ENCODE measurements at places on chromosomes 5 and 9.

DNA sequence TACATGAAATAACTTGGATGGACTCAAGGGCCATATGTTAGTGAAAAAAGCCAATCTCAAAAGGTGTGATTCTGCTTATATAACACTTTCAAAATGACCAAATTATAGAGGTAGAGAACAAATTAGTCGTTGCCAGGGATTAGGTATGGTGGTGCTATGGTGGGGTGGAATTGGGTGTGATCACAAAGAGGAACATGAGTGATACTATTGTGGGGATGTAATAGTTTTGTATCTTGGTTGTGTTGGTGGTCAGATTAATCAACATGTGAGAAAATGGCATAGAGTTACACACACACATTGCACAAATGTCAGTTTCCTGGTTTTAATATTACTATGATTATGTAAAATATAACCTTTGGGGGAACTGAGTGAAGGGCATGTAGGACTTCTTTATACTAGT lies 31.9 kb downstream of the CAMK4 start:
- no peak for DNase-seq

DNA sequence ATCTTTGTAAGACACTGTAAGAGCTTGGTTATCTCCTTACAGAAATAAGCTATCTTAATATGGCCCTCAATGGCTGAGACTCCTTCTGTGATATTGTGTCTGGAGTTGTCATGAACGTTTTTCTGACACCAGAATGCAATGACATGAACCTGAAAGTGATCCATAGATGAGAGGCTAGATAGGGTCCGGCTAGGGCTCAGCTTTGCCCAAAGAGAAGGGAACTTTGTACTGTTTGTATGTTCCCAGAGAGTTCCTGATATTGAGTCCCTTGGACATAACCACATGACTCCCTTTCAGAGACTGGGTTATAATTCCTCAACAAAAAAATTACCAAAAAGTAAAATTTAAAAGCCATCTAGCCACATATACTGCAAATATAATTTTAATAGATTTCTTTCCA lies 575.8 kb upstream of the CLINT1 start:
- DNase-seq = no peak

DNA sequence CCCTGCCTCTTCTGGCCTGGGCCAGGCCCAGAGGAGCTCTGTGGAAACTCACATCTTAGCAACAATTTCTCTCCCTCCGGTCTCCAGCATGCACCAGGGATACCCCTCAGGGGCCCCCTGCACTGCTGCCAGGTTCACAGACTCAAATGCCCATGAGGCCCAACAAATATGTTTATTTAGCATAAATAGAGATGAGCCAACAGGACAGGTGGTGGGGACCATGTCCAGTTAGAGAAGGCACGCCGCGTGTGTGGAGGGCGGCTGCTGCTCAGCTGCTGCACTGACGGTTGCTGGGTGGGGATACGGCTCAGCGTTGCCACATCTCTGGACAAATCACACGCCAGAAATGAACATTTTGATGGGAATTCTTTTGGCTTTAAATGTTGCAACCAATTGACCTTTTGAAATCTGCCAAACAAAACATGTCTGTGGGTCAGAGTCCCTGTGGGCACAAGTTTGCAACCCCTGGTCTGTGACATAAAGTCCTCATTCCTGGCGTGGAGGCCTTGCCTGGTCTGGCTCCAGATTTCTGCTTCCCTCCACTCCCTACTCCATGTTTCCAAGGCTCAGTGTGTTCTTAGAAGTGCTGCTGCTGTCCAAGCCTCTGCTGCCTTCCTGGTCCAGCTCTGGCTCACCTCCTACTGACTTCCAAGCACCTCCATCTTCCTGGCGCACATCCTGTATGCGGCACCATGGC lies 88.9 kb downstream of the AMBP start:
- no peak for DNase-seq

DNA sequence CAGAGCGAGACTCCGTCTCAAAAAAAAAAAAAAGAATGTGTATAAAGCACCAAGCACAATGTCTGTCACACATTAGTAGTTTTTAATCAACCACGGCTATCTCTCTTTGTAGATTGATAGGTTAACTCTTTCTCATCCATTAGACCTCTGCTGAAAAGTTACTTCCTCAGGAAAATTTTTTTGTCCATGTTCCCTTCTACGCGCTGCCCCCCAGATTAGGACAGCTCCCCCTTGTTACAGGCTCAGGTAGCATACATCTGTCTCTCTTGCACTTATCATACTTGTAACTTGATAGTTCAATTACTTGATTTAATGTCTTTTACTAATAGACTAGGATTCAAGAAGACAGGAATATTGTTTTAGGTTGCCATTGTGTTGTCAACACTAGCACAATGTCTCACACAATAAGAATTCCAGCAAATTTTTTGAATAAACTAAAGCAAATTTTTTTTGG lies 1.5 kb downstream of the SPDL1 start:
- no peak for DNase-seq

GRCh38 chr5:135436951-135437418 lies 10.2 kb downstream of the DCANP1 start:
- no peak for DNase-seq

DNA sequence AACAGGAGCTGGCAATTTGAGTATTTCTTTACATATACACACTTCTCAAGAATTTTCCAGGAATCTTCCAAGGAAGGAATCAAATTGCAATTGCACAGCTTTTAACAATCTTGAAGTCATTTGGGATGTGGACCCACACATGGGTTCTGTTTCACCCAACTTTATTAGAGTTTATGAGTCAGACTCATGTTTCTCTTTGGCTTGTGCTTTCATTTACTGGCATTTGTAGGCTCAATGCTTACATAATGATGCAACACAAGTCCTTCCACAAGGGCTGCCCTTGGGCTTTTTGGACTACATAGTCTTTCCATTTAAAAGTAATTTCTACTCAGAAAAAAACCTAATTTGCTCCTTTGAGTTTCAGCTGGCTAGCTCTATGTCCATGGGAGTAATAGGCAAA lies 4.6 kb upstream of the CDC37L1 start:
- no peak for DNase-seq

GRCh38 chr5:84614906-84615305 lies 230.2 kb upstream of the EDIL3 start:
- no peak for DNase-seq

GRCh38 chr5:10220248-10220647 lies 29.4 kb downstream of the ATPSCKMT start:
- no peak for DNase-seq

GRCh38 chr5:117679046-117679445 lies 1104.4 kb upstream of the SEMA6A start:
- no peak for DNase-seq

- no peak for DNase-seq
Measured at GRCh38 chr5:72079288-72079687, 28.0 kb upstream of the MAP1B start.

- no peak for DNase-seq
Measured at GRCh38 chr5:15620501-15620900, 120.5 kb downstream of the FBXL7 start.

DNA sequence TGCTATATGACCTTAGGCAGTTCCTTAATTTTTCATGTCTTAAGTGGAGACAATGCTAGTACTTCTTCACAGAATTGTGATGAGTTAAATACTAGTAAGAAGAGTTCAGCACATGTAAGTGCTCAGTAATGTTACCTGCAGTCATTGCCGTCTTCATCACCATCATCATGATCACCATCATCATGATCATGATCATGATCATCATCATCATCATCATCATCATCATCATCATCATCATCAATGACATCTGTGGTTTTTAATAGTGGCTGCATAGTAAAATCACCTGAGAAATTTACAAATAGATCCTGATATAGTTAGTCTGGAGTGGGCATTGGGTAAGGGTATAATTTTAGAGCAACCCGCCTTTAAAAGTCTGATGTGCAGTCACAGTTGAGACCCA lies 14.7 kb upstream of the PALM2AKAP2 start:
- DNase-seq = no peak

- no peak for DNase-seq
Measured at GRCh38 chr5:63131626-63132285, 553.1 kb downstream of the LRRC70 start.

DNA sequence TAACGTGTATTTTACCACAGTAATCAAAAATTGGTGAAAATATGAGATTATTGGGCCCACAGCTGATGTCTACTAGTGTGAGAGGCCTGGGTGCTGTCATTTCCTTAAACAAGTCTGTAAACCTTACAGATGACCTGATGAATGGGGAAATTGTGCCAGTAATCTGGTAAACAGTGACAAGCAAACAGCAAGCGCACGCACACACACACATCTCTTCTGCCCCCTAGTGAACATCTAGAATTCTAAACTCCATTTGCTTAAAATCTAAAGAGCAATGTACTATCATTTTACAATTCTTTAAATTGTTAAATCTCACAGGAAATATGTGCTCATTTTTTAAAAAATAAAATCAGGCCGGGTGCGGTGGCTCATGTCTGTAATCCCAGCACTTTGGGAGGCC lies 7.5 kb upstream of the RAPGEF1 start:
- DNase-seq = no peak

GRCh38 chr9:26605367-26605766 lies 287.2 kb downstream of the CAAP1 start:
- no peak for DNase-seq

GRCh38 chr9:89600831-89601230 lies 4.0 kb upstream of the GADD45G start:
- no peak for DNase-seq

DNA sequence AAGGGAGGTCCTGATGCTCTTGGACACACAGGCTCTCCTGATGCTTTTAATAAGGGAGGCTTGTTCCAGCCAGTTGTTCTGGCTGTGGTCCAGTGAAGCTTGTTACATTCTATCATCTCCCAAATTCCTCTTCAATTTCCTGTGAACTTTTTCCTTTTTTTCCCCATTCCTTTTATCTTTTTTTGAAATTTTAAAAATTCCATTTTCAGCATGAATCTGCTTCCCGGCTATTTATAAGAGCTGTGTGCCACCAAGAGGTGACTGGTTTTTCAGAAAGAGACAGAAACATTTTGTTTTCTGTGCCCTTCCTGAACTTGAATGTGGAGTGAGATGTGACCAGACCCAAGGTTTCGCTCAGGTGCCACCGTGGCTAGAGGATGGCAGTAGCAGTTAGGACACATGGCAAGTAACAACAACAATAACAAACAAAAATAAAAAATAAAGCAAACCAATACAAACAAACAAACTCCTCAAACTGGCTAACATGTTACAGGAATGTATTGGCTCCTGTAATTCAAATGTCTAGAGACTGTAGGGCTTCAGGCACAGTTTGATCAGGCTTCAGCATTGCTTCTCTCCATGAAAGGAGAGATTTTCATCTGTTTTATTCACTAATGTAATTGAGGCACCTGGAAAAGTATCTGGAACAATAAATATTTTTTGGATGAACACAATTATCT lies 121.1 kb downstream of the BOD1 start:
- no peak for DNase-seq

- no peak for DNase-seq
Measured at GRCh38 chr5:156971848-156972525, 9.0 kb upstream of the TIMD4 start.

GRCh38 chr9:14722391-14723035 lies at the start of gene CER1:
Gene CER1, minus strand, starts transcription at chr9:14722733. Its CDS starts 61 bp downstream, at chr9:14722672.
- no peak for DNase-seq

- DNase-seq = no peak
Measured at GRCh38 chr9:135166565-135166964, 79.1 kb downstream of the OLFM1 start.

DNA sequence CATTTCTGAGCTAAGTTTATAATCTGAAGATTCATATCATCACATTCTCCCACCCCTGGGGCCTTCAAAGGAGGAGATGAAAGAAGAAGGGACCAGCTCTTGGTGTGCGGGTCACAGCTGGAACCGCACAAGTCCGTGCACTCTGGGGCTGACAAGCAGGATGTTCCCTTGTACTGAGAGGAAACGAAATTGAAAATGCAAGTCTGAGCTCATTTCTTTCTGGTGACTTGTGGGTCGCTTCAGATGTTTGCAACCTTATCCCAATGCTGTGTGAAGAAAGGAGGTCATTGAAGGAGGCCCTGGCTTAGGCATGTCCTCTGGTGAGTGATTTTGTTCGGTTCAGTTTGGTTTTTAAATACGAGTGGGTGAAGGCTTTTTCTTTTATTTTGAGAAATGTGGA lies 59.6 kb downstream of the C9orf152 start:
- peak; percentile 9 for DNase-seq

GRCh38 chr5:158521995-158522394 lies 577.7 kb downstream of the EBF1 start:
- no peak for DNase-seq

GRCh38 chr5:675871-676698 lies 17.1 kb downstream of the TPPP start:
- DNase-seq = no peak

- no peak for DNase-seq
Measured at GRCh38 chr5:10990634-10991033, 229.6 kb upstream of the DAP start.

DNA sequence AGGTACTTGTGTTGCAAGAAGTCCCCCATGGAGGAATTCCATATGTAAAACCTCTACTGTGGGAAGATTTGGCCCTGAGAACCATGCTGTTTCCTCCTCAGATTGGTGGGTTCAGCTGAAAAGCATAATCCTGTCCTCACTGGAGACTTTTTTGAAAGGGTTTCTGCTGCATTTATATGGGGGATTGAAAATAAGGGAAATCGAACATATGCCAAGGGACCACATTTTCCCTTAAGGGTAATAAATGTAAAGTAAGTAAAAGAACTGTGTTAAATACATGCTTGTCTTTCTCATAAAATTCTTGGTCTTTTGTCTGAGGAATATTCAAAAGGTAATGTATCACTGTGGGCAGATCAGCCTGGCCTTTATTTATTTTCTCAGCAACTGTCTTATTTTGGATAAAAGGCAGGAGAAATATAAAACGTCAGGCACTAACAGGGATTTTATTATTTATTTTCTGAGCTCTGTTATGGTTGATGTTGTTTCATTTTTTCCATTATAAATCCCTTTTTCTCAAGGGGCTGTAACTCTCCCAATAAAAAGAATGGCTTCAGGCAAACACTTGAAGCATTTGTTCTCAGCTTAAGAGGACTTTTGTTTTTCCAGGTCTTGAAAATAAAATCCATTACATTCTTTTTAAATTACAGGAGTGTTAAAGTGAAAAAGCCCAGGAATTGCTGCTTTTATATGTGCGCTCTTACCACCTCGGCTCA lies 131.4 kb downstream of the FGF10 start:
- DNase-seq = no peak
